ENCODE measurements at places on chromosomes 2 and 18.

DNA sequence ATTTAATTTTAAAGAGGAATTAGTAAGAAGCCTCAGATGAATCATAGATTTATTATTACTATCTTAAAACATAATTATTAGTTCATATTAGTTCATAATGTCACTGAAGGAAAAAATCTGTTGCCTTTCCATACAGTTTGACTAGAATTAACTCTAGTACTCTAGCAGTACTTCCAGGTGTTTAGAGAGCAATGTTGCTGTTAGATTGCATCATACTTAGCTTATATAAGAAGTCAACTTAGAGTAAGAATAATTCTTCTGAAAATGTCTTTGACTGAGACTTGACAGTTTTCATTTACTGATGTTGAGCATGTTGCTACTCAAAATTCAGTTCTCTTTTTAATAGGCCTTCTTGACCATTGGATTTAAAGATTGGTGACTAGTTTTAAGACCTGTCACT is 4.7 kb downstream of the RAB3GAP1 start:
- no peak for DNase-seq

- DNase-seq: peak; percentile 28
Measured at GRCh38 chr2:9594366-9595054, 36.3 kb downstream of the YWHAQ start.

GRCh38 chr2:27021253-27022049 is 11.3 kb upstream of the TMEM214 start:
- DNase-seq: no peak

DNA sequence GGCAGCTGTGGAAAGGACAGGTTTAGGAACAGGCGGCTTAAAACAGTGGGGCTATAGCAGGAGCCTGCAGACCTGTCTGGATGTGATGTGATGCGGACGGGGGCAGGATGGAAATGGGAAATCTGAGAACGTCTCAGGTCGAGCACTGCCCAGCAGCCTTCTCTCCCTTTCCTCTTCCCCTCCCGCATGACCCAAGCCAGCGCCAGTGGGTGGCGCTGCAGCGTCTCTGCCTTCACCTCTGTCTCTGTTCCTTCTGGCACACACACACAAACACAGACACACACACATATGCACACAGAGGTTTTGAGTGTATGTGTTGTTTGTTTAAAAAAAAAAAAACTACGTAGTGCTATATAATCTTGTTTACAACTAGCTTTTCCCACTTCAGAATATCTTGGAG is 82.0 kb upstream of the SLC66A3 start:
- no peak for DNase-seq

- DNase-seq: no peak
Measured at GRCh38 chr2:108412995-108413710, 35.4 kb downstream of the SULT1C4 start.

Measured in CD4-positive, alpha-beta T cell treated with Interleukin-4 for 1 hour (primary cell).